ENCODE measurements at places on chromosomes 11 and 22.

DNA sequence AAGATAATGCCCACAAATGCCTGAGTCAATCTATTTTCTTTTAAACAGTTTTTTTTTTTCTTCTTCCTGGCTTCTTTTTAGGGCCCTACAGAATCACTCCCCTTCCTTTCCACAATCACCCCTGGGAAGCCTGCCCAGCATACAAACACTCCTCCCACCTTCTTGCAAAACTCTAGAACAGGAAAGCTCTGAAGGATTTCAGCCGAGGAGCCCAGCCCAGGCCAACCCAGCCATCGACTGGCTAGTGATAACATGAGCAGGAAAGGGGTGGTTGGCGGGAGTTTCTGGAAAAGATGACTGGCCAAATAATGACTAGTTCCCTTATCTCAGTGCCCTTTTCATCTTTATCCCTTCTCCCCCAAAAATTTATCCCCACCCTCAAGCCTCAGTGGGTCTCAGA is 68.2 kb downstream of the USP35 start:
- DNase-seq, result no peak

DNA sequence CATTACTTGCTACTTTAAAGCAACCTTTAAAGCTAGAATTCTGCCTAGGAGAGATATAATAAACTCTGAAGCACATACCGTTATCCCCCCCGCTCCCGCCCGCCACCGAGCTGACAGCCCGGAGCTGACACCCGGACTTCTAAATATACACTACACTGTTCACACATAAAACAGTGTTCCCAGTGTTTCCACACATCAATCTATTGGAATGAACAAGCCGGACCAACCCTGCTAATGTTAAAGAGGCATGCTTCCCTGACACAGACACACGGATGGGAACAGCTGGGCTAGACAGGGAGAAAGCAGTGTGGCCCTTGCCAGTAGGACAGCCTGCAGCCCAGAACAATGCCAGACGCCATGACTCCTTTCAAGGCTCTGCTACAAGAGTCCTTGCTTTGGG is 108.4 kb upstream of the CSNK2A3 start:
- no peak for DNase-seq

DNA sequence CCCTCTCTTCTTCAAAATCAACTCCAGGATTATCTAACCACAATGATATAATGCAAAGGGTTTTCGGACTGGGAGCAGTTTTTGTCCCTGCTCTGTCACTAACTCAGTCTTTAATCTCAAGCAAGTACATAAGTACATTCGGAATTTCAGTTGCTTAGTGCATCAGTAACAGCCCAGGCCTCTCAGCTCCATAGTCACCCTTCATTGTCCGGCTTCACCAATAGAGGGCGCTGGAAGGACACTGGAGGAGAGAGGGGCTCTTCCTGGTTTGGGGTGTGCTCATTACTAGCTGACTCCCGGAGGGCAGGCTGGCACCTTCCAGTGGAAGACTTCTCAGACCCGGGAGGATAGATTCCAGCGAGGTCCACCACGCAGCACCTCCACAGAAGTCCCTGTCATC is 90.4 kb upstream of the PDGFD start:
- no peak for DNase-seq

DNA sequence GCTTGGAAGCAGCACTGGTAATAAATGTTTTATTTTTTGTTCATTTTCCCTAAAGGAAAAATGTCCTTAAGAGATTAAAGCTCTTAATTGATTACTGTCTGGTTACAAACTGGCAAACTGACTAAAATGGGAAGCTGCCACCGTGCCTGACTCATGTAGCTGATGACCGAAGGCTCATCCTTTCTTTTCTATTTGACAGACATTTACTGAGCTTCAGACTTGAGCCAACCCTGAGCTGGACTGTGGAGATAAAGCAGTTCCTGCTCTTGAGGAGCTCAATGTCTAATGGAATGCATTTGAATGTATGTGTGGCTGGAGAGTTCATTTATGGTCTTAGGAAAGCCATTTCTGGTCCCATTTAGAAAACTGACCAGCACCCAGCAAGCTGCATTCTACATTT is 91.3 kb downstream of the RNF169 start:
- DNase-seq, result no peak

DNA sequence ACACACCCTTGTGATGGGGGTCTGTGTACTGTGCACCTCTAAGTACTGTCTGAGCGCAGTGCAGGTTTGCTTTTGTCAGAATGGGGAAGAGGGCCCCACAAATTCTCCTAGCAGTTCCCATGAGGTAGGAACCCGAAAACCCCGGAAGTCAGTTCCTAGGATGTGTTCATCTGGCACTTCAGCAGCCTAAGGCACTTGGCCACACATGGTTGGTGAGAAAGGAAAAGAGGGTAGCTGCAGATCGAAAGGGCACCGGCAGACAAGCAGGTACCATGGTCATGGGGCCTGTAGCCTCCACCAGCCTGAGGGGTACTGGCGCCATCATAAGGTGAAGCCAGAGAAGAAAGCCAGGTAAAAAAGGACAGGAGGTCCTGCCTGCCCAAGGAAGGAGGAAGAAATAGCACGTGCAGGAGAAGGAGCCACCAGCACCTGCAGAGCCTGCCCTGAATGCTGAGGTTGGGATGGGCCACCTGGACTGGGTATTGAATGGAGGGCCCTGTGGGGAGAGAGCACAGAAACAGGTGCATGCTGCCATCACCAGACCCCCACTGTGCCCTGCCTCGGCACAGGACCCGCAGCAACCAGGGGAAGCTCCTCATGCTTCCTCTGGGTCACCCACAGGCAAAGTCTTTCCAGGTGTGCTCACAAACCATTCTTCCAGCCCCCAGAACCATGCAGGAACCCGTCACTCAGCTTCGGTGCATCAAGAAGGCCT is 8.1 kb upstream of the CASTOR1 start:
- no peak for DNase-seq

GRCh38 chr11:58745705-58746364 is 14.1 kb upstream of the GLYAT start:
- no peak for DNase-seq

- no peak for DNase-seq
These were observed 782.5 kb downstream of the ETS1 start for GRCh38 chr11:127804747-127805400.

DNA sequence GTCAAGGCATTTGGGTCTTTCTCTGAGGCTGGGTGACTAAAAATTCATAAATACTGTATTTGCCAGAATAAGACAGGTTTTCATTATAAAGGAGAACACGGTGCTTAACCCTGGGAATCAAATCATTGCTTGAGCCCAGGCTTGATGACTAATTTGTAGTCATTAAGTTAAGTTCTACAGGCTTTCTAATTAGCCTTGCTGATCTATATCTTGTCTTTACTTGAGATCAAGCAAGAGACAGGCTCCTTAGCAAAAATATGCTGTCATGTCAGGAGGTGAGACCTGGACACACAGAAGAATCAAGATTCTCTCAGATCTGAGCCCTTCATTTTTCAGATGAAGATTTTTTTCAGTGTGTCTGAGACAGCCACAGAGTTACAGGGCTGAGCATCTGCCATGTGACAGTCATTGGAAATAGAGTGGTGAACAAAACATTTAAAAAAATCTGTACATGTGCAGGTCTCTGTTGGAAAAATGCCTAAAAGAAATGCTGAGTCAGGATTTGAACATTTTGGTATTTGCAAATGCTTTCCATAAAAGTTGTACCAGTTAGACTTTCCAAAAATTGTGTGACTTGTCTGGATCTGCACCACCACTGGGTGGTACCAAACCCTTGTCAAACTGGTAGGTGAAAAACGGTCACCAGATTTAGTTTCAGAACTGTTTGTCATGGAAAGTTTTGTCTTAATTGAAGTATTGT is 14.6 kb downstream of the ACAT1 start:
- no peak for DNase-seq

- no peak for DNase-seq
These were observed 48.4 kb downstream of the FAM118A start for GRCh38 chr22:45358127-45358526.

All from DMS79 (cell line).